NCI-H1930 (cell line): ENCODE measurements at places on chromosomes 7 and 10.

DNA sequence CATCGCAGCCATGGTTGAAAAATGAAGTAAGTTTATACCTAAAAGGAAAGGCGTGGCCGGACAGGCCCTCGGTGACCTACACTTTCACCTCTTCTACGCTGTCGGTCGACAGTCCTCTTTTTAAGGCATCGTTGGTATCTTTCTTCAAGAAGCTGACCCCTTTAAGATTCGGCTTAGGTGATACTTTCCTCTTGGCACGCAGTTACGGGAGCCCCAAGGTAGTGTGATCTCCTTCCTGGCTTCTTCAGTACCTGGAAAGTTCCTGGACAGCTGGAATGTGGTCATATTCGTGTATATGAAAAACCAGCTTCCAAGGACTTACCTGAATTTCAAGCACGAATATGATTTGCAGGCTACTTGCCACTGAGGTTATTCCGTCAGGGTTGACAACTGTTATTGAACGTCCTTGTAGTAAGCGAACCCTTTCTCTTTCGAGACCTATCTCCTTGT lies 885 bp upstream of the SYPL1 start:
- no peak for DNase-seq

DNA sequence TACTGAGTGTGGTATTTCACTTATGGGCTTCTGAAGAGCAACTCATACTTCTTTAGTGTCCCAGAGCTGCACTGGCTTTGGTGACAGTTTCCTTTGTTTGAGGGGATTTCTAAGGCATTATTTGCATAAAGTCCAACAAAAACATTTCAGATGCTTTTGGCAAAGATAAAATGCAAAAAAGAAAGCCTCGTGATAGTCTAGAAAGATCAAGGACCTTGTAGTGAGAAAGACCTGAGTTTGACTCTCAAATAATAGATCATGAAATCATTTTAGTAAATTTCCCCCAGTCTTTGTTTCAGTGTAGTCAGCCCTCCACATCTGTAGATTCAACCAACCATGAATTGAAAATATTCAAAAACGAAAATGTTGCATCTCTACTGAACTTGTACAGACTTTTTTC lies 107.4 kb downstream of the EEPD1 start:
- no peak for DNase-seq

- no peak for DNase-seq
Observed at GRCh38 chr7:16345979-16346958, 75.1 kb downstream of the CRPPA start.

DNA sequence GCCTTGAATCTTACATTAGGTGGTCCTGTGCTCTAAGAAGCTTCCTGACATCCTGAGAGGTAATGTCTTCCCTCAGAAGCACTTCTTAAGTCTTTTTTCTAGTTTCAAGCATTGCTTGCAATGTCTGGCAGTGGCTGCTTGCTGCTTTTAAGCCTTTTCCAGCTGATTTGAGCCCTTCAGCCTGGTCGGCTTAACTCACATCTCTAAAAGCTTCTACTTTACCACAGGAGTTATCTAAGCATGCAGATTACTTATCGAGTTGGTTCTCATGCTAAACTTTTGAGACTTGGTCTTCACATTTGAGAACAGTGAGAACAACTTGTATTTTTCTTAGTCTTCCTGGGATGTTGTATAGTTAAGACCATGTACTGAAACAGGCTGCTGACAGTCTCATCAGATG lies 3.9 kb downstream of the LRMDA start:
- DNase-seq = no peak

DNA sequence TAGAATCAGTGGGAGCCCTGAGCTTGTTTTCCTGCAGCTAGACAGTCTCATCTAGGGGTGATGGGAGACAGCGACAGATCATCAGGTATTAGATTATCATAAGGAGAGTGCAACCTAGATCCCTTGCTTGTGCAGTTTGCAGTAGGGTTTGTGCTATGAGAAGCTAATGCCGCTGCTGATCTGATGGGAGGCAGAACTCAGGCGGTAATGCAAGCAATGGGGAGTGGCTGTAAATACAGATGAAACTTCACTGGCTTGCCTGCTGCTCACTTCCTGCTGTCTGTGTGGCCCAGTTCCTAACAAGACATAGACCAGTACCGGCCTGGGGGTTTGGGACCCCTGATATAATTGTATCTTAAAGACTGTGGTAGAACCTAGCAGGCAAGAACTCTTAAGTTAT lies 17.6 kb downstream of the NRBF2 start:
- DNase-seq = no peak

DNA sequence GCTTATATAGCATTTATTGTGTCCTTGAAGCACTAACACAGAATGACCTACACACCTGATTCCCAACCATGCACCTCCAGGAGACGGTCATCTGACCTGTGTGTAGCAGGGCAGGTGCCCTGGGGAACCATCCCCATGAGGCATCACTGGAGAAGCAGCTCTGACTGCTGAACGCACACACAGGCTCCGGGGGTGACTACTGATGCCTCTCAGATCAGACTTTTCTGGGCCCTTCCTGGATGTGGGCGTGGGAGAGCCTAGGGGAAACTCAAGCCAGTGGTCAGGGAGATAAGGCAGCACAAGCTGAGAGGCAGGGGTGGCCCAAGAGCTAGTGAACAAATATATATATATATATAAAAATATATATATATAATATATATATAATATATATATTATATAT lies 37.6 kb downstream of the CPXM2 start:
- no peak for DNase-seq

- DNase-seq = no peak
Observed at GRCh38 chr10:99667108-99667751, 7.9 kb downstream of the ENTPD7 start.

DNA sequence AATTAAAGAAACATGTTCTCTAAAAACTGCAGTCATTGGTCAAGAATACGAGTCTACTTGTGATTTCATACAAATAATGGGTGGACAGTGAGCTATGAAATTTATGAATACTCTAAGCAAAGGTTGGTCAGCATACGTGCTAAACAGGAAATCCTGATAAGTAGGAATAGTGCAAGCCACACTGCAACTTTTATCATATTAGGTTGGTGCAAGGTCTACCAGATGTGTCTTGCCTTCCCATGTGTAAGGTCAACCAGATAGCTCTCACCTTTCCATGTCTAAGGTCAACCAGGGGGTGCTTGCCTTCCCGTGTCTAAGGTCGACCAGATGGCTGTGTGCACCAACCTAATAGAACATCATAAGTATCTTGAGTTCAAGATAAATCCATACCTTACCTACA lies 2.0 kb upstream of the ITGB1 start:
- no peak for DNase-seq

- no peak for DNase-seq
Observed at GRCh38 chr10:17742918-17743317, 9.1 kb upstream of the TMEM236 start.

DNA sequence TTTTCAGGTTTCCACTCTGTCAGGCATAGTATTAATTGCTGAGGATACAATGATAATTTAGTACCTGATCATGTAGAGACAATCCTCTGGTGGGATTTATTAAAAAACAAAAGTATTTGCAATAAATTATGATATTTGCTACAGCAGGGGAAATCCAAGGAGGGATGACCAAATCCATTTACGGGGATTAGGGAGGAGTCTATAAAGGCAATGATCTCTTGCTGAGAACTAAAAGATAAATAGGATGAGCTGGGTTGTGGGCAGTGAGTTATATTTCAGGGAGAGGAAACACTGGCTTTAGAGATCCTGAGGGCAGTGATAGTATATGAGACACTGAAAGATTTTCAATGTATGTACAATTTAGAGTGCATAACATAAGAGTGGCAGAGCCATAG lies 305.5 kb downstream of the GPR37 start:
- no peak for DNase-seq

DNA sequence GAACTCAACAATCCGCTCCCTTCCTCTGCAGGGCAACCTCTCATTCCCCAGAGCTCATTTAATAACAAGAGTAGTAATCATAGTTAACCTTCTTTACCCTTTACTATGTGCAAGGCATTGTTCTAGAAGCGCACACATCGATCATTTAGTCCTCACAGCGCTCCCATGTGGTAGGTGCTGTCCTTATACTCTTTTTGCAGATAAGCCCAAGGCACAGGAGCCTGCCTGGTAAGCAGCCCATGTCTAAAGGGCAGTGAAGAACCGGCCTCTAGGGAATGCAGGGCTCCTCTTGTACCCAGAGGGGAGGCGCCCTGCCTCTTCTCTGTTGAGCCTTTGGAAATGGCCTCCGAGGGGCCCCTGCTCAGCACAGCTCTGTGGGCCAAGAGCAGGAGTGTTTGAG lies 14.3 kb downstream of the CHST3 start:
- DNase-seq = no peak

GRCh38 chr7:5420067-5420880 lies 3.4 kb downstream of the TNRC18 start:
- DNase-seq = no peak

- no peak for DNase-seq
Observed at GRCh38 chr7:105662998-105663397, 81.7 kb upstream of the EFCAB10 start.

DNA sequence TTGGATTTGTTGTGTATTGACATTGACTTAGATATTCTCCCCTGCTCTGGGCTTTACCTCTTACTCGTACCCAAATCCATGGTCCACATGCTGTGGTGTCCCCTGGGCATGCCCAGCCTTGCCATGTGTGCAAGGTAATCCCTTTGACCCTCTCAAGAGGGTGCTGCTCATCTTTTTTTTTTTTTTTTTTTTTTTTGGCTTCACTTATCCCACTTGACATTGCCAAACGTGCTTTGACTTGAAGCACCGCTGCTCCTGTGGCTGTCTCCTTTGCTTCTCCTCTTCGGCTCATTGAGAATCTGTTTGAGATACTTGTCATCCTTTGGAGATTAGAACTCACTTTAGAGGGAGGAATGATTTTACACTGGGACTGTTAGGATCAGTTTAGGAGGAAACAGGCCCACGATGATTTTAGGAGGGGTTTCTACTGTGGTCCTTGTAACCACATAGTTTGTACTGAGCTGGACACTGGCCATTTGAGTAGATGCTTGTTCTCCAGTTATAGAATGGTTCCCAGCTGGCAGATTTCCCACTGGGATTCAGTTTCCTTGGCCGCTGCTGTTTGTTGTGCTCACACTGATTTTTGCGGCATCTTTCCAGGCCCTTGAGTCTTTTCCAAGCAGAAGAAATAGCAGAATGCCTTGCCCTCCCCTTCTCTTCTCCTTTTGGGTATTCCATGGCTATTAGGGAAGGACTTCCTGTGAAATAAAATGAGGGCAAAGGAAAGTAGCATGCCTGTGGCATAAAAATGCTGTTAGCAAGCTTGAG lies 184.8 kb downstream of the AUTS2 start:
- no peak for DNase-seq

DNA sequence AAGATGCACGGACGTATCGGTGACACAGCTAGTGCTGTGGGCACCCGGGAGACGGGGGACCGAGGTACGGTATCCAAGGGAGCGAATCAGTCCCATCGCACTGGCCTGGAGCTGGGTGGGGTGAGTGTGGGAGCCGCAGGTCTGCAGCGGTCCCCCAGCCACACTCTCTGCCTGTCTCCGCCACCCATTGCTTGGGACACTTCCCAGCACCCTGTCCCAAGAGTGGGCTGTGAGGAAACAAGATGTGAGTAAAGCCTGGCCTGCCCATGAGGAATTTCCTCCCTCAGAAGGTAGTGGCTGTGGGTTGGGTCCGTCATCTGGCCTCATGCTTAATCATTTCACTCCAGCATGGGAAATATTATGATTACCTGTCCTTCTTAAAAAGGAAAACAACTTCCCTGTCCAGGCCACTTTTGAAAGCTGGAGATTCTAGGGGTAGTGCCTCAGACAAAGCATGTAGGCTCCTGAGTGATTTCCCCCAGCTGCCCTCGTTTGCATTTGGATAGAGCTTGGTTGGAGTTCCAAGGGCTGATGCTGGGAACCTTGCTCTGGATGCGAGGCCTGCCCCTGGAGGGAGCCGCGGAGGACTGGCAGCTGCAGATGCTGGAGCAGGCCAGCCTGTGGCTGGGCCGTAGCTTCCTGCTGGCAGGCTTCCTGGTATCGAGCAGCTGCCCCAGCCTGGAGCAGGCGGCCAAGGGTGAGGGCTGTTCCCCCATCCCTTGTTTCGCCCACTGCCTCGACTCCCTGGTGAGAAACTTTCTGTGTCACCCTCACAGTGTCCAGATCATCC lies 6.2 kb upstream of the ACTR3C start:
- no peak for DNase-seq
